ENCODE measurements at places on chromosomes 4 and X. TPM values are rescaled to one million over a fixed set of nuclear protein-coding genes. Genes with fewer than 3 reads are reported as not detected.

Gene HOPX
- 2.1 TPM for total RNA-seq

Gene AFF1
- total RNA-seq, result 107 TPM

Gene TBC1D25
- 12.2 TPM for total RNA-seq

Gene PROM1
- total RNA-seq, result 0.81 TPM

Gene IL21
- total RNA-seq, result not detected

Gene PF4V1
- not detected for total RNA-seq

Gene KLHL4
- total RNA-seq, result 3.9 TPM

Gene UGT2B10
- total RNA-seq, result not detected

DNA sequence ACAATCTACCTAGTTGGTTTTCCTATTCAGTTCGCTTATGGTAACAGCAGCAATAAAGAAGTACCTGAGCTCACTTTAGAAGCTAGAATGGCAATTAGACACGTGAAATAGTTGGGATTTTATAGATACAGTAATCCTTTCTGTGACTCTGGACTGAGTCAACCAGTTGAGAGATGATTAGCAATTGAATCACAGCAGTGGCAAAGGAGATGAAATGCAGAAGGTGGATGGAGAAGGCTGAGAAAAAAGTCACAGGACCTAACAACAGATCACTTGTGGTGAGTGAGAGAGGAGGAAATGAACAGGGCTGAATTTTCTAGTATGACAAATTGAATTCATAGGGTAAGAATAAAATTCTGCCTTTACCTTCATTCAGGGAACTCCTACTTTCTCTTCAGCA, 197.1 kb upstream of the MAGEB18 start:
- no peaks in the 10 kb centered on the region for H3K4me1 ChIP-seq
- H3K36me3 ChIP-seq, result no peaks in the 10 kb centered on the region
- H3K27ac ChIP-seq, result no peak overlapping the region
- H3K27me3 ChIP-seq, result no peaks in the 10 kb centered on the region
- H3K4me3 ChIP-seq, result no peak overlapping the region

- no peaks in the 10 kb centered on the region for H3K27me3 ChIP-seq
- H3K4me3 ChIP-seq, result peak overlapping the region; percentile 98
- H3K27ac ChIP-seq, result peak overlapping the region; percentile 86
These were observed 25.9 kb downstream of the ZNF721 start for GRCh38 chr4:472881-473569.

DNA sequence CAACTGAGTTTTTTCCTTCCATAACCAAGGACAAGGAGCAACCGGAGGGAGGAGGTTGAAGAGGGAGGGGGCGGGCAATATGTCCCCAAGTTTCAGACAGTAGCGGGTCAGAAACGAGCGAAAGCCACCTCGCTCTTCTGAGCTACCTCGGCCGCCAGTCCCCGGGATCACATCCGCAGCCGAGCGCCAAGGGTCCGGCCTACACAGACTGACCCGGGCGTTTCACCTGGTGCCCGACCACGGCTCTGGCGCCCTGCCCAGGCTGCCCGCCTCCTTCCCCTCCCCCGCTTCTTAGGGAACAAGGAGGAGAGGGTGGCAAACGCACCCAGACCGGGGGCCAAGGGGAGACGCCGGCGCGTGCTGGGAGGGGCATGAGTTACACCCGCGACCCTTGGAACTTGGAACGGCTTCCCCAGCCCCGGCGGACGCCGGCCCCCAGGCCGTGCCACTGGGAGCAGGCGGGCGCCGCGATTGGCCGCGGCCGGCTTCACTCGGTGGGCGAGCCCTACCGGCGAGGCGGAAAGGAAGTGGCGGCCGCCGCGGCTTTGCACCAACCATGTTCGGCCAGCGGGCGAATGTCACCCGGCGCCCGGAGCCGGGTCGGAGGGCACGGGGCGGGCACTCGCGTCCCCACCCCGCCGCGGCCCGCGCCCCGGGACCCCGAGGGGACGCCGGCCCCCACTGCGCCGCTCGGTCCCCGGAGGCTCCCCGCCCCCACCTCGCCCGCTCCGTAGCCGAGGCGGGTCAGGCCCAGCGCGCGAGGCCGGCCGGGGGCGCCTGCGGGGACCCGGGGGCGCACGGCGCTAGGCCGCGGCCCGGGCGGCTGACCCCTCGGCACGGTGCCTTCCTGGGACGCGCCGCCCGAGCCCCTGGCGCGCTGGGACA, 1.5 kb downstream of the IRF2 start:
- H3K36me3 ChIP-seq, result no peaks in the 10 kb centered on the region
- H3K4me1 ChIP-seq, result peaks cover 3% of the 10 kb centered on the region
- no peaks in the 10 kb centered on the region for H3K27me3 ChIP-seq
- H3K27ac ChIP-seq, result peak overlapping the region; percentile 91

- H3K27me3 ChIP-seq, result no peaks in the 10 kb centered on the region
- H3K4me3 ChIP-seq, result no peak overlapping the region
- H3K36me3 ChIP-seq, result no peaks in the 10 kb centered on the region
These were observed 144.3 kb downstream of the CHIC2 start for GRCh38 chr4:53920116-53920515.

- no peaks in the 10 kb centered on the region for H3K36me3 ChIP-seq
- H3K4me1 ChIP-seq, result no peaks in the 10 kb centered on the region
- no peak overlapping the region for H3K27ac ChIP-seq
- DNase-seq, result no peak
- no peaks in the 10 kb centered on the region for H3K27me3 ChIP-seq
These were observed 109.5 kb downstream of the ADGRL3 start for GRCh38 chr4:61309616-61310015.

GRCh38 chr4:141425124-141425523, 204.4 kb downstream of the ZNF330 start:
- H3K4me3 ChIP-seq, result no peak overlapping the region
- DNase-seq, result no peak
- no peaks in the 10 kb centered on the region for H3K27me3 ChIP-seq
- no peak overlapping the region for H3K27ac ChIP-seq

DNA sequence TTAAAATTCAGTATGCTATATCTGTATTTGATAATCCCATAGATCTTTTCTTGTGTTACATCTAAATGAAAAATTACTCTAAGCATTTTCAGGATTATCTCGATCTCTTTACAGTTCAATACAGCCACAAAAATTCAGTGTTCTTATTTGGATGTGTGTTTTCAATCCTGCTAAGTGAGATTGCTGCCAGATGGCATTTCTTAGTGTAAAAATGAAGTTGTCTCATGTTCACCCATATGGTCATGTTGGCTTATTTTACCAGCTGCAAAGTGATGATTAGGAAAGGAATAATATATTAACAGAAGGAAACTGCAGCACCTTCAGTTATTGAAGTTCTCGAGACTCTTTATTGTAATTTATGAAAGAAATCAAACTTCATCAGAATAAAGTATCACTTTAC, 12.1 kb upstream of the FAM47A start:
- no peak overlapping the region for H3K4me3 ChIP-seq
- DNase-seq, result no peak
- no peaks in the 10 kb centered on the region for H3K36me3 ChIP-seq
- no peak overlapping the region for H3K27ac ChIP-seq

DNA sequence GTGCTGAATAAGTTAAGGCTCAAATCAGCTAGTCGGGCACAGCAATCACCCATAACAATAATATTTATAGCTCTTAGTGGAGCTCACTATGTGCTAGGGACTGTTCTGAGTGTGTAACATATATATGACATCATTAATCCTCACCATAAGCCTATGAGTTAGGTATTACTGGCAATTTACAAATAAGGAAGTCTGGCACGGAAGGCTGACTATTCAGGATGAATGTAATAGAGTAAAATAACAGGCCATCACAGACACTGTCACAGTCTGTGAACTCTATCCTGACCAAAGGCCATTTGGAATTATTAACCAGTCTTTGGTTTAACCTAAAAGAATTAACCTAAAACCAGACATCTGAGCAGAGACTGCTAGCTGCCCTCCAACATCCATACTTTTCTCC, 119.3 kb downstream of the C4orf51 start:
- no peaks in the 10 kb centered on the region for H3K27me3 ChIP-seq
- no peak overlapping the region for H3K4me3 ChIP-seq
- H3K27ac ChIP-seq, result no peak overlapping the region

DNA sequence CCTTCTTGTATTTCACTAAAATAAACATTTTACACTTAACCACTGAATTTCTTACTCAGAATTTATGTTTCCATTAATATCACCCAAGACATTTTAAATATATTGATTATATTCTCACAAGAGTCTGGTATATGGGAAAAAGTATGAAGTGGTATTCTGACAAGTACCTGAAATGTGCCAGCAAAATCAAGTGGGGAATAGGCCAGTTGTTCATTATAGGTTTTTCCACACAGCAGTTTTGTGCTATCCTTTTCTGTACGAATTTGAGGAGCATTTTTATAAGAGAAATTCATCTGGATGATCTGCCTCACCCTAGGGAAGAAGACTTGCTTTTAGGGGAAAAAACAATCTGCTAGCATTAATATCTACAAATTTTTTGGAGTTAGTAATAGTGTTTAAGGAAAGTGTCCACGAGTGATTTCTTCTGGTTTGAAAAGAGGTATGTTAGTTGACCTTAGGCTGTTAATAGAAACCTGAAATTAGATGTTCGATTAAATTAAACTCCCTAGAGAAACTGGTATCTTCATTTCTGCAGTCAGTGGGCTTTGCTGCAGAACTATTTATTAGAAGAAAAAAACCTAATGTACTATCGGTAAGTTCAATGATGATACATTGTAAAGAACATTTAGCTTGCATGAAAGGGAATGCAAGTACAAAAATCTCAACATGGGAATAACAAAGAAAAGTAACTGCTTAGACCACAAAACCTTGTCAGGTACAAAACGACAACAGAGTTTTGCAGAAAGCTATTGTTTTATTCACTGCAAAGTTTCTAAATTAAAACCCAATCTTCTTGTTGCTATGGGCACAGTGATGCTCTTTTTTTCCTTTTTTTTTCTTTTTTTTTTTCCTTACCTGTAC, 1.8 kb downstream of the KLF3 start:
- no peaks in the 10 kb centered on the region for H3K27me3 ChIP-seq
- H3K4me1 ChIP-seq, result peaks cover 9% of the 10 kb centered on the region
- no peaks in the 10 kb centered on the region for H3K36me3 ChIP-seq
- peak overlapping the region; percentile 97 for H3K27ac ChIP-seq

- peaks cover 2% of the 10 kb centered on the region for H3K4me1 ChIP-seq
- H3K4me3 ChIP-seq, result no peak overlapping the region
- no peak overlapping the region for H3K27ac ChIP-seq
- no peak for DNase-seq
These were observed 6.9 kb upstream of the ARMCX4 start for GRCh38 chrX:101478366-101478765.

DNA sequence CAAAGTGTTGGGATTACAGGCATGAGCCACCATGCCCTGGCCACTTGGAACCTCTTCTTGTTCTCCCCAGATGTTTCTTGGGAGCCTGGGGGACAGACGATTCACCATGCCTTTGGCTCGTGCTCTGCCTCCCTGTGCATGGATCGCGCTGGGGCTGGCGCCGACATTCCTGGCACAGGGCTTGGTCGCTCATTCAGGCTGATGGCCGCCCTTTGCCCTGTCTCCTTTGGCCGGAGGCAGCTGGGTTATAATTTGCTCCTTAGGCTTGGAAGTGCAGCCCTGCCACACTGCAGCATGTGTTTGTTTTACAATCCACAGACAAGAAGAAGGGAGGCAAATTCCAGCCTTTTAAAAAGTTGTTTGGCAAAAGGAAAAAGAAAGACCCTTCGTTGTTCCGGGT, 115.3 kb downstream of the AASDH start:
- H3K27me3 ChIP-seq, result no peaks in the 10 kb centered on the region
- no peak overlapping the region for H3K4me3 ChIP-seq
- DNase-seq, result no peak
- no peaks in the 10 kb centered on the region for H3K4me1 ChIP-seq

DNA sequence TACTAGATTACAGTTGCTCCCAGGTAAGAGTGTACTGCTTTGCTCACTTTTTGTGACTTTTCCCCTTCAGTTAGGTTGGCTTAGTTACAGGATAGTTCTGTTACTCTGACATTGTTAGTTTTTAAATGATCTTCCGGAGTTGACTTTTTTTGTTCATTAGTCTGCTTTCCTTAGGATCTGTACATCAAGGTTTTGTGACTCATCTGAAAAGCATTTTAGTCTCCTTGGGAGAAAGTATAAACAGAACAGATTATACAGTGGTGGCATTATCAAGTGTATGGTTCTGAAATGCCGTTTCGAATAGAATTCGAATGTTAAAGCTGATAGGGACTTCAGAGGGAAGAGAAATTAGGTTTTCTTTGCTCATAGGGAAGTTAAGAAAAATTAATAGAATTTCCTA, 63.3 kb downstream of the USP9X start:
- H3K27me3 ChIP-seq, result no peaks in the 10 kb centered on the region
- DNase-seq, result no peak
- no peak overlapping the region for H3K4me3 ChIP-seq
- H3K27ac ChIP-seq, result no peak overlapping the region

DNA sequence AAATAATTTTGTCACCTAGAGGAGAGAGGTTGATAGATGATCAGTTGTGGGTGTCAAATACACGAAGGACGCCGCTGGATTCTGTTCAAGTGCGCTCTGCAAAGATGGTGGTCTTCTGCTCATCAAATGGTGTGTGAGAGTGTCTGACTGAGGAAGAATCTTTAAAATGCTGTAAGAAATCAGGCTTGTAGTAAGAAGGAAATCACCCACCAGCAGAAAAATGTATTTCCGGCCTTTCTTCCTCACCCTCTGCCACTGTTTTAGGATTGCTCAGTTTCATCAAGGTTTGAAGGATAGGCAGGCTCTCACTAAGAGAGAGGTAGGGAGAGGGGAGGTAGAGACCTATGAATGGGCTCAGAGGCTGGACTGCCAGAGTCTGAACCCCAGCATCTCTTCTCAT, 28.7 kb downstream of the RHOH start:
- DNase-seq, result no peak
- no peak overlapping the region for H3K4me3 ChIP-seq
- H3K27me3 ChIP-seq, result no peaks in the 10 kb centered on the region

DNA sequence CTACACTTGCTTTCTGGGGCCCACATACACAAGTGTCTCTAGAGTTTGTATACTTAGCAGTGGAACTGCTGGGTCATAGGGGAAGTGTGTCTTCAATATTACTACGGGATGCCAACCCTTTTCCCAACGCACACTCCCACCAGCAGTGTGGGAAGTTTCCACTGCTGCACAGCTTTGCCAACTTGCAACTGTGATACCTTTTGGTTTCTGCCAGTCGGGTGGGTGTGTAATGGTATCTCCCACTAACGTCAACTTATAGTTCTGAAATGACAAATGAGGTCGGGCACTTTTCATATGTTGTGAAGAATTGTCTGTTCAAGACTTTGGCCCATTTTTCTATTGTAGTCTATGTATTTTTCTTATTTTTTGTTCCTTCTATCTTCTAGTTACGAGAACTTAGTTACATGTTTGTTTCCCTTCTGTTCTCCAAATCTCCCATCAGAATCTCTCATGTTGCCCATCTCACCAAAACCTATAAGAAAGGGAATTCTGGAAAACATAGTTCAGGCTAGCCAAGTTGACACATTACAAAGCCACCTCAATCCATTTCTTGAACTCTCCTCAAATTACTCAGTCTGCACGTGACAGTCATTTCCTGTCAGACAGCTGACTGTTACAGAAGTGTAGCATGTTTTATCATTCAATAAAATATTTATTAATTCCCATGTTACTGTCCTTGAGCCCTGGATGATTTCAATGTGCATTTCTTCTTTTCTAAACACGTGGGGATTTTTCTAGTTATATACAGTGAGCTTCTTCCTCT, 30.7 kb downstream of the PNMA6E start:
- peaks cover 11% of the 10 kb centered on the region for H3K4me1 ChIP-seq
- no peak overlapping the region for H3K27ac ChIP-seq
- no peak overlapping the region for H3K4me3 ChIP-seq
- DNase-seq, result no peak
- H3K36me3 ChIP-seq, result no peaks in the 10 kb centered on the region
- no peaks in the 10 kb centered on the region for H3K27me3 ChIP-seq

Measured in ovary (tissue), 10 donors.